ENCODE measurements at places on chromosomes 5 and 9. TPM values are rescaled to one million over a fixed set of nuclear protein-coding genes. Genes with fewer than 3 reads are reported as not detected.

DNA sequence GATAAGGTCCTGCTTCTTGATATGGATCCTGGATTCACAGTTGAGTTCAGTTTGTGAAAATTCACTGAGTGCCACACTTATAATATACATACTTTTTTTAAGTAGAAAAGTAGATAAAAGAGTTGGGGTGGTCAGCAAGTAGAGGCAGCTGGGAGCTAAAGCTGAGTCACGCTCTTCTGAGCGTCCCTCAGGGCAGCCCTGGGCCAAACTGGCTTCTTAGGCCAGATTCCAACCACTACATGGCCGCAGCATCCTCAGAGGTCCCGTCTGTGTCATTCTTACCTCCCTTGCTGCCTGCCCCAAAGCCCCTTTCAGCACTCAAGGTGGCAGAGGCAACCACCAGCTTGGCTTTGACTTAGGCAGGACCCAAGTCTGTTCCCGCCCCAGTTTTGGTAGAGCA lies 123.3 kb upstream of the TBC1D2 start:
- DNase-seq = no peak

DNA sequence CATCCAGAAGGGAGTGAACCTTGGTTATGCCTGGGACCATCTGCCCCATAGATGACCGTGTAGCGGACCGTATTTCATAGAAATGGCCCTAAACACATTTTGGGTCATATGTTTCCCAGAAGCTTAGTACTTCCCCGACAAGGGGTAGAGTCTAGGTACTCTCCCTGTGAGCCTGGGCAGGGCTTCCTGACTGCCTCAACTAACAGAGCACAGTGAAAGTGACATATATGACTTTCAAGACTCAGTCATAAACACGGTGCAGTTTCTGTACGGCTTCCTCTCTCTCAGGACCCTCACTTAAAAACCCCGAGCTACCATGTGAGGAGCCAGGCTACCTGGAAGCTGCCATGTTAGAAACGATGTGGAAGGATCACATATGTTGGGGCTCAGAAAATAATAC lies 20.9 kb downstream of the C9orf57 start:
- no peak for DNase-seq

The SLC4A9 gene
- not detected for total RNA-seq

DNA sequence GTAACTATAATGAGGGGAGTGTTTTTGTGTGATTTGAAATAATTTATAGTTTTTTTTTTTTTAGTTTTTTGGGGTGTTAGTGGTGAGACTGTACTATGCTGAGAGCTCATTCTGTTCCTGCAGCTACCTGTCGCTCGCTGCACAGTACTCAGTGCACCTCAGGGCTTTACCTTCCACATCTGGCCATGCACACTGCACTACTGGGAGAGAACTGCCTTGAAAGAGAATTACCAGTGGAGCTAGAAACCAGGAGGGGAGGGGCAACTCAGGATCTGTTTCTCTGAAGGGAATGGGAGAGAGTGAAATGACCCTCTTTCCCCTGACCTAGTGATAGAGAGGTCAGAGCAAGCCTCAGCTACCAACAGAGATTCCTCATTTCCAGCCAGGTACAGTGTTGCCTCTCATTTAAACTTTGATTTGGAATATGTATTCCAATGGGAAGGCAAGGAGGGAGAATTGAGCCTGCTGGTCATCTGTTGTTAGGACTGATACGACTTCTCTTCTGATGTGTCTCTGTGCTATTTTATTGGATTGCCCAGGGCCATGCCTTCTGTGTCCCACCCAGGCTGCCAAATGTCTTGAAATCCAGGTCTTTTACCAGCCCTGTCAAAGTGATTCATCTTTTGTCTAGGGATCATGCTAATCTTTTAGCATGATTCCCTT lies 8.9 kb downstream of the ATG10 start:
- DNase-seq = no peak

GRCh38 chr5:82881571-82882174 lies 195.5 kb downstream of the TMEM167A start:
- no peak for DNase-seq

DNA sequence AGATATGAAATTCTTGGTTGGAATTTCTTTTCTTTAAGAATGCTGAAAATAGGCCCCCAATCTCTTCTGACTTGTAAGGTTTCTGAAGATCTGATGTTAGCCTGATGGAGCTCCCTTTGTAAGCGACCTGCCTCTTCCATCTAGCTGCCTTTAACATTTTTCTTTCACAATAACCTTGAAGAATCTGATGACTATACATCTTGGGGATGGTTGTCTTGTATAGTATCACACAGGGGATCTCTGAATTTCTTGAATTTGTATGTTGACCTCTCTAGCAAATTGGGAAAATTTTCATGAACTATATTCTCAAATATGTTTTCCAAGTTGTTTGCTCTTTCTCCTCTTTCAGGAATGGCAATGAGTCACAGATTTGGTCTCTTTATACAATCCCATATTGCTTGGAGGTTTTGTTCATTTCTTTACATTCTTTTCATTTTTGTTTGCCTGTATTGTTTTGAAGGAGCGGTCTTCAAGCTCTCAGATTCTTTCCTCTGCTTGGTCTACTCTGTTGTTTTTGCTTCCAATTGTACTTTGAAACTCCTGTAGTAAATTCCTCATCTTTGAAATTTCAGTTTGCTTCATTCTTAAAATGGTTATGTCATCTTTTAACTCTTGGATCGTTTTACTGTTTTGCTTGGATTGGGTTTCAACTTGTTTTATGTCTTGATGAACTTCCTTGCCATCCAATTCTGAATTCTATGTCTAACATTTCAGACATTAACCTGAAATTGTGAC lies 245.2 kb upstream of the TARS1 start:
- no peak for DNase-seq

DNA sequence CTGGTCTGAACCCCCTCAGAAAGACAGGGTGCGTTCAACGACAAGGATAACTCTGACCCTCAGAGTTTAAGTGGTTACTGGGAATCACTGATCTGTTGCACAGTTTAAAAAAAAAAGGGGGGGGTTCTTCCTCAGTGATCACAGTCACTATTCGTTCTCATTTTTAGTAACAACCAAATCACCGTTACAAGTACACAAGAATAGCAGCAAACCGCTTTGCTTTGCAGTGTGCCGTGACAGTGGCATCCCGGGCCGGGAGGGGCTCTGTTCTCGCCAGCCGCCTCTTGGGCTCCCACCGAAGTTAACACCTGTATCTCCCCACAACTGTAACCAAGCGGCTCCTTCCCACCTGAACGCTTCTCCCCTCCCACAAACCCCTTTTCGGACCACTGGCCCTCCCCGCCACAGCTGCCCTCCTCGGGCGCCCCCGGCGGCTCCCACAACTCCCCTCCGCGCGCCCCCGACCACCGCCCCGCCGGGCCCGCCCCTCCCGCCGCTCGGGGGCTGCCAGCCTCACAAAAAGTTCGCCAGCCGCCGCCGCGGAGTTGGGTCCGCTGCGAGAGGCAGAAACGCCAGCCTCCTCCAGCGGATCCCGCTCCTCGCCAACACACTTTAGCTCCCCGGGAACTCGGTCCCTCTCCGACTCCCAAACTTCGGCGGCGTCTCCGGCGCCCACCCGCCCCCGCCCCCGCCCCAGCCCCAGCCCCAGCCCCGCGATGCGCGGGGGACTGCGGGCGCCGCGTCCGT lies 1.2 kb downstream of the SSBP2 start:
- peak; percentile 77 for DNase-seq

GRCh38 chr5:115116001-115116400 lies 53.7 kb downstream of the TRIM36 start:
- DNase-seq = no peak

DNA sequence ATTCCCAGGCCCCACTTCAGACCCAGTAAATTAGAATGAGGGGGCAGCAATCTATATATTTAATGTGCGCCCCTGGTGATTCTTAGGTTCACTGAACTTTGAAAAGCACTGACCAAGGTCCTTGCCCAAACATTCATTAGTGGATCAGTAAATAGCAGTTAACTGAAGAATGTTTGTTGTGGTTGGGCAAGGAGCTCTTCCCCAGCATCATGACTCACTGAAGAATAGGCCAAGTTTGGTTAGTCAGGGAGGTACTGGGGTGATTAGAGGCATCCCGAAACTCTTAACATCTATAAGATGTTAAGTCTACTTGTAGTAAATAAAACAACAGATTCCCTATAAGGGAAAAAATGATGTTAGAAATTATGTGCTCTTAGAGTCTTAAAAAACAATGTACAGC lies 833 bp upstream of the MROH2B start:
- no peak for DNase-seq

GRCh38 chr9:137308057-137308619 lies 6.1 kb upstream of the NRARP start:
- peak; percentile 67 for DNase-seq

GRCh38 chr5:96706433-96707111 lies 44.4 kb downstream of the CAST start:
- DNase-seq = no peak

The AFAP1L1 gene
- total RNA-seq = 6.4 TPM

DNA sequence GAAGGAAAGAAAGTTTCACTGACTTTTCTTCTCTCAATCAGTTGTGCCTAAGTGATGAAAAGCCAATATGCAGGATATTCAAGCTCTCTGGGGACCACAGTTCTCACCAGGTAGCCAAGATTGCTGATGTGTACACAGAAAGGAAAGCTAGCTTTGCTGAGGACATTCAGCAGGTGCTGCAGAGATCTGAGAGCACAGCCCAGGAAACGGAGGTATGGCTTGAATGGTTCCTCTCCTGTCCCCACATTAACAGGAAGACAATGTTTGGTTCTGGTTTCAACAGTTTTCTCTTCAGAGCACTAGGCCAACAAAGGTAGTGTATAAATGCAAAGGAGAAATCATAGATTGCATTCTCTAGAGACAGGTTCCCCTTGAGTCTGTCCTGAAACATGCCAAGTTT lies 69.6 kb downstream of the PTPDC1 start:
- no peak for DNase-seq

GRCh38 chr5:66992547-66992946 lies 204.1 kb downstream of the CD180 start:
- no peak for DNase-seq

The SPAG8 gene
- 14.2 TPM for total RNA-seq

The MEIKIN gene
- total RNA-seq = not detected

DNA sequence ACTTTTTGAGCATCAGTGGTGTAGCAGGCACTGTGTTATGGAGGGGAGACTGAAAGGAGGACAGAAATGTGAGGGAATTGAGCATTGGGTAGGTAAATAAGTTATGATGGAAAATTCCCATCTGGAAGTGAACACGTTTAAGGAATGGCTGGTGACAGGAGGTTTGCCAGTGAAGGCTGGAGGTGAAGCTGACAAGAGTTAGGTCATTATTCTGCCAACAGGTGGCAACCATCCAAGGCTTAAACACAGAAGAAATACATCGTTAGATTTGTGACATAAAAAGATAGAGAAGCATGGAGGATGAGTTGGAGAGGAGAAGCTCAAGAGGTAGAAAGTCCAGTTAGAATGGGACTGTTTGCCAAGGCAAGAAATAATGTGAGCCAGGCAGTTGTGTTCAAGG lies 455.3 kb upstream of the SGCD start:
- no peak for DNase-seq

The FOXD4 gene
- 0.17 TPM for total RNA-seq

GRCh38 chr5:138316355-138316754 lies 15.2 kb downstream of the CDC25C start:
- DNase-seq = no peak

DNA sequence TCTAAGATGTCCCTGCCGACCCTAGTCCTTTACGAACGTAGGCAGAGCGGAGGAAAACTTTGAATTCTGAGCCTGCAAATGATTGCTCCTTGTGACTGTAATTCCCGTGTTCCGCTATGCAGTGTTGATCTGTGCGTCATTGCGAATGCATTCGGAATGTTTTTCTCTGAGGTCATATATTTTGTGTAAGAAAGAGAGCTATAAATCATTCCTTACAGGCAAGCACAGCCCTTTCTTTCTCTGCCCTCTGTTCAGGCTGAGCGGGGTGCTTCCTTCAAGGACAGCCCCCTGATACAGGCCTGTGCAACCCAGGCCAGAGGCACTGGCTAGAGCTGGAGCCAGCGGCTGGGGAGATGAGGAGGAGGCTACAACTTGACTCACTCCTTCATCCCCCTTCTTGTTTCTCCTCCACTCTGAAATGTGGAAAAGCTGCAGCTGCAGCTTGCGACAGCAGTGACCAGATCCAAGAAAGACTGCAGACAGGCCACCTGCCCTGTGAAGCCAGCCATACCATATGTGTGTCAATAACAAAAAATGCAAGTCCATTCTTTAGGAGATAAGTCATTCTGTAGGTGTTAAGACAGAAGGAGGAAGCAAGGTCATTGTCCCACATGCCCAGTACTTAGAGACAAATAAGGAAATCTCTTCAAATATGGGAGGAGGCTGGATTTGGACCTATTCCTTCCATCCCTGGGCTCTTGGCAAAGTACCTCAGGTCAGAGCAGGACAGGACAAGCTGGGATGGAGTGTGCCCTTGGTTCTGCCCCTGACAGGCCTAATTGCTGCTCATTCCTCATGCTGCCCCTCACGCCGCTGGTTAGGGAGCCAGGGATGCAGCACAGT lies 345.7 kb upstream of the WWC1 start:
- DNase-seq = no peak

The MYOT gene
- 0.56 TPM for total RNA-seq

DNA sequence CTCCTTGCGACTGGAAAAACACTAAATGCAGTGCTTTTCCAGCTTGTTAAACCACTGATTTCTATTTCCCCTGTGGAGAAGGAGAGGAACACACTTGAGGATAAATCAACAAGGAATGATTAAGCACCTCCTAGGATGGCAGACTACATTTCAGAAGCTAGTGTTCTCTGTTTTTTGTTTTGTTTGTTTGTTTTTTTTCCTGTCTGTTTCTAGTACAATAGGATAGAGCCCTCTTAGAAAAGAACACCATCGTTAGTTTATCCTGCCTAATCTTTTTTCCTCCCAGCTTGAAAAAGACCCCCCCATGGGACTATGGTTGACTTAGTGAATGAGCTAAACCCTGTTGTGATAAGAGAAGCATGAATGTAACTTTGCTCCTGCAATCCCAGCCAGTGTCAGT lies 3.9 kb upstream of the TAL2 start:
- DNase-seq = no peak

The EGFLAM gene
- 4.8 TPM for total RNA-seq

The PPIC gene
- 23.4 TPM for total RNA-seq

The TMEM215 gene
- 0.27 TPM for total RNA-seq

- no peak for DNase-seq
Observed at GRCh38 chr5:65009207-65009606, 240.5 kb downstream of the CWC27 start.

- DNase-seq = no peak
Observed at GRCh38 chr5:78058625-78059024, 235.9 kb downstream of the AP3B1 start.

DNA sequence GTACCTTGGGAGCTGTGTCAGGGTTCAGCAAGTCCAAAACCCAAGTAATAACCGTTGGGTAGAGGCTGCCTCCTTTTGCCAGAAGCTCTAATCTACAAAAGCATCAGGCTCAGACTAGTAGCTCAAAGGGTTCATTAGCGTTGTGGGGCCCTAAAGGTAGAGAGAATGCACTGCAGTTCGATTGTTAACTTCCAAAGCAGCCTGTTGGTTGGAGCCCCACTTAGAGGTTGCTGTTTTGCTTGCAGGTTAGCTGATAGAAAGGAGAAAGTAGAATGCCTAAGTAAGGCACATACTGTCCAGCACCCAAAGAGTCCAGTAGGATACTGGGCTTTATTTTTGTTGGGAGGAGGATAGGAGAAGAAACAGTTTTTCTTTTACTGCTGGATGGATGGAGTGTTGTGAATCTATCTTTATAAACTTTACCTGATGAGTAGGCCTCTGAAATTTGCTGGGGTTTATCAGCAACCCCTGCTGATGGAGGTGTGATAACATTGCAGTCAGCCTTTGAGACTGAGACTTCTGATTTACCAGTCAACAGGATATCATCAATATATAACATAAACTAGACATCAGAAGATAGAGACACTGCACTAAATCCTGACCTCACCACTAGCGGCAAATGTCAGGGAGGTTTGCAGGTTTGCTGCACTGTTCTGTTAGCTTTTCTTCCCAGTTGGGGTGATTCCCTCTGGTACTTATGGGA lies 34.8 kb downstream of the ZNF131 start:
- no peak for DNase-seq
